ENCODE measurements at places on chromosomes 6 and 20.

- no peak for DNase-seq
Measured at GRCh38 chr20:38386004-38386403, 39.7 kb downstream of the LBP start.

GRCh38 chr20:49661560-49662329 lies 51.9 kb downstream of the B4GALT5 start:
- DNase-seq = no peak

DNA sequence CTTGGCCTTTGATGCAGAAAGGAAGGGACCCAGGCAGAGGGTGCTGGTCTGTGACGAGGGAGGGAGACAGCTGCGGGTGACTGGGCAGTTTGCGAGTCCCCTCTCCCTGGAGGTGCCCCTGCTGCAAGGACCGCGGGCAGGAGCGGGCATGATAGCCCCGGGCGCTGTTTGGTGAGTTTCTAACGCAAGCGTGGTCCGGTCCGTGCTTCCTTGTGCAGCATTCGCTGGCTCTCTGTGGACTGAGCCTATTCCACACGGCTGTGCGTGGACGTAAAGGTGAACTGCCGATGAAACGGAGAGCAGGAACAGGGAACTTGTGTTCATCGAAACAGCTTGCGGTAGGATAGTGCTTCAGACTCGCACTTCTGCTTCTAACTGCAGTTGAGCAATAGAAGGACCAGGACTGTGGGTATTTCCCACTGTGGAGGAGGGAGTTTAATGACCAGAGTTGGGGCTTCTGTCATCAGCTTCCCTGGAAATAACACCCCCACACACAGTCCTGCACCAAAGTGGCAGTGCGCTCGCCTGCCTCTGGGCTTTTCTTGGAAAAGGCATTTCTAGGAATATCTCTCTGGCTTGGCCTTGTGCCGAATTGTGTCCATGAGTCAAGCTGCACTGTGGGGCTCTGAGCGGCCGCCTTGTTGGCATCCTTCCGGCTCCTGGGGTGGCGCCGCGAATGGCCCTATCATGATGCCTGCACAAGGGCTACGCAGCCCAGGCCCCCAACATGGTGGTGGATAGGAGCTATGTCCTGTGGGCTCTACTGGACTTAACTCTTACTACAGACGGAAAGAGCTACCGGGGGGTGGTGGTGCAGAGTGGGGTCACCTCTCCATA lies 48.9 kb downstream of the DUSP22 start:
- DNase-seq = peak; percentile 56

DNA sequence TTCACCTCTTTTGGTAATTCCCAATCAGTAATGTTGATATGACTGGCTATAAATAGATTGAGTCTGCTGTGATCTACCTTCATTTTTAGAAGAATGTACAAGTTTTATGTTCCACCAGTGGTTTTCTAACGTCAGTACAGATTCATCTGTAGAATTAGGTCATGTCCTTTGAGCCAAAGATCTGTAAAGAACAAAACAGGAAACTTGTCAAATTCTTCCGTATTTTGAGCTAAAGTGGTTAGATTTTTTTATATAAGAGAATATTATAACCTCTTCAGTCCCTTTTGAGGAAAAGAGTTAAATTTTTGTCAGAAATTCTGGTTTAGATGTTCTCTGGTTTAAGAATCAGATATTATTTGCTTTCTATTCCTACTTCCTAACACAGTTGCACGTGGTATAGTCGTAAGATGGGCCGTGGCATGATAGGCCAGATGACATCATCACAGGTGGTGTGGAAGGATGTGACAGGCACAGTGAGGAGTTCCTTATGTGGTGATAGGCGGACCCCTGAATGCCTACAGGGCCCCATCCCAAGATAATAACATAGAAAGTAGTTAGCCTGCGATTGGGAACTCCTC lies 62.3 kb downstream of the SNX9 start:
- no peak for DNase-seq

DNA sequence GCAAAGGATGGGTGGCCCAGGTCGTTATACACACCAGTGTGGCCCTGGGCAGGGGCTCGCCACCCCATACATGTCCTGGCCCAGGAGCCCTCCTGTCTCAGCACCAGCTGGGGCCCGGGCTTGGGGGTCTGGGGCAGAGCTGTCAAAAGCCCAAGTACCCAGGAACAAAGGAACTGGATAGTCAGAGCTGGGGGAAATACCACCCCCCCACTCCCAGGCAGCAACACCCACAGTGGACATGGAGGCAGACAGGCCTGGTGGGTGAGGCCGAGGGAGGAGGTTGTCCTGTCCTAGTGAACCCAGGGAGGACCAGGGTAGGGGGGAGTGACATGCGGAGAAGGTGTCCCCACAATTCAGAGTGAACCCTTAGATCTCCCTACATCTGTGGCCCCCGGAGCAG lies 406.5 kb downstream of the CDH4 start:
- no peak for DNase-seq

DNA sequence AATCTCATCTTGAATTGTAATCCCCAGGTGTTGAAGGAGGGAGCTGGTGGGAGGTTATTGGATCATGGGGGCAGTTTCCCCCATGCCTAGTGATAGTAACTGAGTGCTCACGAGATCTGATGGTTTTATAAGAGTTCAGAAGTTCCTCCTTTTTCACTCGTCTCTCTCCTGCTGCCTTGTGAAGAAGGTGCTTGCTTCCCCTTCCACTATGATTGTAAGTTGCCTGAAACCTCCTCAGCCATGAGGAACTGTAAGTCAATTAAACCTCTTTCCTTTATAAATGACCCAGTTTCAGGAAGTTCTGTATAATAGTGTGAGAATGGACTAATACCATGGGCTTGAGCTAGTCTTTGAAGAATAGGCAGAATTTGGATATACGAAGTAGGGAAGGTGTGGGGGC lies 113.9 kb downstream of the RIN2 start:
- no peak for DNase-seq

DNA sequence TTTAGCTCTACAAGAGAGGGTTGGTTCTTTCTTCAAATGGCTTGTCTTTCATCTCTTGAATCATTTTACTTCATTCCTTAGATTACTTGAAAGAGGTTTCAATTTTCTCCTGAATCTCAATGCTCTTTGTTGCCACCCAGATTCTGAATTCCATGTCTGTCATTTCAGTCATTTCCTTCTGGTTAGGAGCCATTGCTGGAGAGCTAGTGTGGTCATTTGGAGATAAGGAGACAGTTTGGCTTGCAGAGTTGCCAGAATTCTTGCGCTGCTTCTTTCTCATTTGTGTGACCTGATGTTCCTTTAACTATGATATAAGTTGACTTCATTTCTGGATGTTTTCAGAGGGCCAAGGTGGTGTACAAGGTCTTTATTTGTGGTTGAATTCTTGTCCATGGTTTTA lies 157.8 kb downstream of the SLC22A3 start:
- DNase-seq = no peak

DNA sequence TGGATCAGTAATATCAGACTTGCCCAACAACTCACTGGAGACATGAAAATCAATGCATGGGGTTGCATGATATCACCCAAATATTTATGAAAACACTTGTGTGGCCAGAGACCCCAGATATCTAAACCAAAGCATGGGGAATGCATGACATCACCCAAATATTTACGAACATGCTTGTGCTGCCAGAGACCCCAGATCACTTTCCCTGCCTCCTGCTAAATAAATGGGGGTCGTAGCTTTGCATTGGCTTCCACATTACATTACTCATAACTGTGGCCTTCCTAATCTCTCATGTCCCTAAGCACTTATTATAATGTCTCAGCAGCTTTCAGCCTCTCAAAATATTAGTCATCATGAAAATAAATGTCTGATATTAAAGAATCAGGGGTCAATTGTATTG lies 838.0 kb upstream of the DEFB115 start:
- peak; percentile 4 for DNase-seq

All from H4 (cell line).